ENCODE measurements at places on chromosomes 1 and 21. TPM values are rescaled to one million over a fixed set of nuclear protein-coding genes. Genes with fewer than 3 reads are reported as not detected.

FYB2 gene
- 0.05 TPM for total RNA-seq

GRCh38 chr1:11568687-11569086, 85.5 kb downstream of the FBXO2 start:
- no peak for DNase-seq

DNA sequence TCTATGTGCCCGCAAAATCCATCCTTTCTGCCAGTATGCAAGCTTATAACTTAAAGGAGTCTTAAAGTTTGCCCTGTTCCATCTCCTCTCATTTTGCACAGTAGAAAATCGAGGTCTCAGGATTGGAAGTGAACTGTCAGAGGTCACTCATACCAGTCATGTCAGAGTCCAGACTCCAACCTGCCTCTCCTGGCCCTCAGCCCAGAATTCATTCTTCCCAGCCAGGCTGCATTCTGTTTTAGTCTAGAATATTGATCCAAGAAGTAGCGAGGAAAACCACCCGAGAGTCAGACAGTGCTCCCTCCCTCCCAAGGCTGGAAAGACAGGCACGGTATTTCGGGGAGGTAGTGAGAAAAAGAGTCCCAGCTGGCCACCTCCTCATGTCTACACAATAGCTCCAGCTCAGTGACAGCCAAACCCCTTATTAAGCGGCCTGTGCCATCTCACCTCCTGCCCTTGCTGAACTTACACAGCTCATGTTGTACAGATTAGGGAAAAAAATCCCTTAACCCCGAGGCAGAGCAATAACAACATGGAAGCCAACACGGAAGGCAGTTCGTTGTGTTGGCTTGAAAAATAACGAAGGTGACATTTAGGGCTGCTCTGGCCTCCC, 89.4 kb downstream of the OMA1 start:
- peak; percentile 39 for DNase-seq

DNA sequence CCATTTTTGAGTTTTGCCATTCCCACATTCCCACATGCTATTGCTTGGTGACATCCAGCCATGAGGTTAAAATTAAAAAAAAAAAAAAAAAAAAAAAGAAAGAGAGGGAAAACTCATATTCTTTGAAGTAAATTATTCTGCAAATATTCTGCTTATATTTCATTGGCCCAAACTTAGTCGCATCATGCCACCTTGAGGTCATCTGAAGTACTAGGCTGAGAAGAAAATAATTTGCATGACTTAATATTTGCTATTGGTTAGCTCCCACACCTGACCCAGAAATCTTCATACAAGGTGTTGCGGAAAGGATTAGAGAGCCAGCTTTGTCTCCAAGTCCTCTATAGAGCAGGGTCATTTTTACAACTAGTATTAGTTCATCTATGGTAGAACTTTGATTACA, 2206.0 kb downstream of the MRPL39 start:
- no peak for DNase-seq
